ENCODE measurements at places on chromosomes 13 and 19. TPM values are rescaled to one million over a fixed set of nuclear protein-coding genes. Genes with fewer than 3 reads are reported as not detected.

DNA sequence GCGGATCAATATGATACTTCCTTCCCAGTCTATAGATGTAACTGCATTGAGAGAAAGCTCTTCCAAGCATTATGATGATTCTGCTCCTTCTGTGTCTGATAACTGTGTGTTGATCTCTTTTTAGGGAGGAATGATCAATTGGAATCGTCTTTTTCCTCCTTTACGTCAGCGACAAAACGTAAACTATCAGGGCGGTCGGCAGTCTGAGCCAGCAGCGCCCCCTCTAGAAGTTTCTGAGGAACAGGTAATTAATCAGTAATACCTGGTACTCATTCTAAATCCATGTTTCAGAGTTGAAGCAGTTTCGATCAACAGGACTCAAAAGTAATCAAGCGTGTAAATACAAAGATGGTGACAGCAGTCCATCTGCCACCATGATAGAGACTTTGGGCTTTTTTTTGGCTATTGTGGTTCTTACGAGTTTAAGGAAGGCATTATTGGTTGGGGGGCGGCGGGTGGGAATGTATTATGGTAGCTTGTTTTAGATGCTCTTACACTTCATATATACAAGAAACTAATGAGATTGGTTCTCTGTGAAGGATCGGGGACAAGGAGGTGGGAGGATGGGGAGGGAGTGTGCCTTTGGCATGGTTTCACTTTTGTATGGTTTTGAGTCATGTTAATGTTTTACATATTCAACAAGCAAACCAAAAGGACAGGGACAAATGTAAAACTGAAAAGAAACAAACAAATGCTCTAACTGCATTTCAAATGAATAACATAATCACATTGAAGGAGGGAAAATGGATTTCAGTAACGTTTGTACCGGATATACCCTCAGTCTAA lies 60.7 kb upstream of the GPR183 start:
- no peak for DNase-seq
- H3K27me3 ChIP-seq, result no peaks in the 10 kb centered on the region
- H3K36me3 ChIP-seq, result peaks cover 35% of the 10 kb centered on the region
- no peak overlapping the region for H3K27ac ChIP-seq

- H3K4me3 ChIP-seq, result no peak overlapping the region
- DNase-seq, result no peak
- H3K4me1 ChIP-seq, result peaks cover 7% of the 10 kb centered on the region
- H3K36me3 ChIP-seq, result no peaks in the 10 kb centered on the region
- H3K27me3 ChIP-seq, result peaks cover 13% of the 10 kb centered on the region
Observed at GRCh38 chr13:46114613-46115012, 9.8 kb upstream of the CPB2 start.

- H3K4me3 ChIP-seq, result peak overlapping the region; percentile 75
- peak overlapping the region; percentile 9 for H3K27ac ChIP-seq
- no peaks in the 10 kb centered on the region for H3K36me3 ChIP-seq
- peaks cover 55% of the 10 kb centered on the region for H3K27me3 ChIP-seq
Observed at GRCh38 chr19:50556282-50557008, 11.8 kb downstream of the LRRC4B start.

DNA sequence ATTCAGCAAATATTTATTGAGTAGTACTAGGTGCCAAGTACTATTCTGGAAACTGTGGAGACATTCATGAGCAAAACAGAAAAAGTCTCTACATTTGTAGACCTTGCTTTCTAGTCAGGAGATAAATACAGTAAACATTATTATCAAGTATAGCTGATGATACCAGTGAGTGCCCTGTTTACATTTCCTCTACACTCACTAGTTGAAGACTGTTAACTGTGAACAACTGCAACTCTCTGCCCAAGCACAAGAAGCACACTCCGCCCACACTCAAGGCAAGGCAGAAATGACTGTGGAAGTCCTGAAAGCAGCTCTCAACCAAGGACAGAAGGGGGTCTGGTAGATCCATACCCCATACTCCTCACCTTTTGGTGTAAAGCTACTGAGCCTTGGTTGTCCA lies 837.0 kb downstream of the DIAPH3 start:
- no peaks in the 10 kb centered on the region for H3K36me3 ChIP-seq
- no peak overlapping the region for H3K4me3 ChIP-seq
- H3K27ac ChIP-seq, result no peak overlapping the region
- peaks cover 52% of the 10 kb centered on the region for H3K27me3 ChIP-seq

DNA sequence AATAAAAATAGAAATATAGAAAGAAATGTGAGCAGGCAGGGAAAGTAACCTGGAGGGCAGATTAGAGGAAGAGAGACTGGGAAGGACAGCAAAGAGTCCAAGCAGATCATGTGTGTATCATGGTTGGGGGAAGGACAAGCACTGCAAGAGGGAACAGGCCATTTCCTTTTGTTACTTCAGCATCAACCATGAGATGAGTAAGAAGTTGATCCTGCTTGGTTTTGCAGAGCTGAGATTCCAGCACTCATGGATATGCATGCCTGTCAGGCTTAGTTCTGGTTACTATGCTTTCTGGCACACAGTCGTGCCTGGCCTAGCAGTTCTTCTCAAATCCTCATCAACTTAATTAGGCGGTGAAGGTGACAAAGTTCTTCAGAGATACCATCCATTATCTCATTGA lies 18.1 kb downstream of the NALCN start:
- H3K27me3 ChIP-seq, result no peaks in the 10 kb centered on the region
- peak overlapping the region; percentile 11 for H3K27ac ChIP-seq
- H3K4me1 ChIP-seq, result peaks cover 10% of the 10 kb centered on the region
- no peak for DNase-seq
- H3K36me3 ChIP-seq, result no peaks in the 10 kb centered on the region
- no peak overlapping the region for H3K4me3 ChIP-seq

GRCh38 chr19:49538643-49539042 lies 10.8 kb downstream of the RCN3 start:
- DNase-seq, result no peak
- H3K27ac ChIP-seq, result no peak overlapping the region
- no peak overlapping the region for H3K4me3 ChIP-seq
- no peaks in the 10 kb centered on the region for H3K4me1 ChIP-seq

DNA sequence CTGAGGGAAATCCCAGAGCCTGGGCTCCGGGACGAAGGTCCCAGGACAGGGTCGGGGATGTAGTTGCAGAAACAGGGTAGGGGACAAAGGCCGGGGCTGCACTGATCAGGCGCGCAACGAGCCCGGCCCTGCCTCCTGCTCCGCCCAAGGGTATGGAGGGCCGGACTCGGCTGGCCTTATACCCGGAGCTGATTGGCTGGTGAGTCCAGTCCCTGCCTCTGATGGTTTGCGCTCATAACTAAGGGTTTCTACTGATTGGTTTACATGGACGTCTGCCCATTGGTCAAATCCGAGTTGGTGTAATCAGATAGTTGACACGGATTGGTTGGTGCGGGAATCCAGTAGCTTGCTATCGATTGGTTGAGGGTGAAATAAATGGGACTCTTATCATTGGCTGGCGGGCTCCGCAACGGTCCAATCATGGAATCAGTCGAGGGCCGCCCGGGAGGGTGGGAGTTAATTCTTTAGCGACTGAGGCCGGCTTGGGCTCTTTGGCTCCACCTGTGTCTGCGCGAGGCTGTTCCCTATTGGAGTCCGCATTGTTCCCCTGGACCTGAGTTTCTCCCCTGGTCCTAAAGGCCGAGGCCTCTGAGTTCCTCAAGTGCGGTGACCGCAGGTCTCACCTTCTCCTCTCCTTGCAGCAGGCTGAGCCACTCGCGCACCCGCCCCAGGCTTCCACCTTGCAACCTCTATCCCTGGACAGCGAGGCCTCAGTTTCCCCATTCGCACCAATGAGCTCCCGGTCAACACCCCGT lies 570 bp upstream of the MPND start:
- peaks cover 7% of the 10 kb centered on the region for H3K4me1 ChIP-seq
- peak overlapping the region; percentile 88 for H3K4me3 ChIP-seq
- peak; percentile 100 for DNase-seq
- H3K27me3 ChIP-seq, result no peaks in the 10 kb centered on the region
- H3K36me3 ChIP-seq, result peaks cover 19% of the 10 kb centered on the region
- peak overlapping the region; percentile 42 for H3K27ac ChIP-seq

- no peaks in the 10 kb centered on the region for H3K36me3 ChIP-seq
- peak; percentile 50 for DNase-seq
- peaks cover 22% of the 10 kb centered on the region for H3K4me1 ChIP-seq
- H3K4me3 ChIP-seq, result no peak overlapping the region
- no peaks in the 10 kb centered on the region for H3K27me3 ChIP-seq
Observed at GRCh38 chr13:85261757-85262346, 537.4 kb downstream of the SLITRK6 start.

The OLFM2 gene
- not detected for total RNA-seq

The ZNF579 gene
- total RNA-seq, result 12.6 TPM

The KLK1 gene
- total RNA-seq, result 0.88 TPM

The KISS1R gene
- not detected for total RNA-seq

The ZNF154 gene
- total RNA-seq, result not detected
